Smooth muscle cell of trachea (primary cell): ENCODE measurements at places on chromosomes 12 and 14. TPM values are rescaled to one million over a fixed set of nuclear protein-coding genes. Genes with fewer than 3 reads are reported as not detected.

Gene CLEC6A
- total RNA-seq: not detected in 2 replicates

Gene SLC7A8
- total RNA-seq: 14.7 and 24.8 TPM in 2 replicates

Gene AP4S1
- 7.0 and 10.1 TPM in 2 replicates for total RNA-seq

Gene ANO4
- total RNA-seq: 0.44 and 1.3 TPM in 2 replicates

Gene AJUBA
- total RNA-seq: 17.0 and 47.6 TPM in 2 replicates

Gene REM2
- 0.17 and 0.29 TPM in 2 replicates for total RNA-seq

Gene SMIM41
- total RNA-seq: 4.5 and 4.8 TPM in 2 replicates

Gene KRT80
- 0.44 TPM in 1 of 2 replicates, not detected in the other for total RNA-seq

Gene TMEM121
- total RNA-seq: 6.3 and 13.2 TPM in 2 replicates

Gene DEGS2
- total RNA-seq: under 0.01 and 1.5 TPM in 2 replicates

Gene MYH6
- total RNA-seq: not detected in 2 replicates

Gene LRRC9
- total RNA-seq: not detected in 2 replicates

Gene ZDHHC22
- total RNA-seq: not detected in 2 replicates

Gene PGF
- total RNA-seq: 14.8 and 22.5 TPM in 2 replicates

Gene OR6C4
- total RNA-seq: not detected in 2 replicates

Gene SALL2
- 4.2 and 6.0 TPM in 2 replicates for total RNA-seq

Gene MGST1
- total RNA-seq: 123 and 160 TPM in 2 replicates

Gene REP15
- total RNA-seq: 0.83 and 1.3 TPM in 2 replicates

Gene CGRRF1
- 12.9 and 17.7 TPM in 2 replicates for total RNA-seq

Gene ATL1
- total RNA-seq: 10.3 and 13.8 TPM in 2 replicates

Gene MAP3K9
- 0.15 and 0.17 TPM in 2 replicates for total RNA-seq

Gene PTGER2
- 26.3 and 34.5 TPM in 2 replicates for total RNA-seq

Gene FGD4
- 13.1 and 19.2 TPM in 2 replicates for total RNA-seq

Gene PRKCH
- 6.5 and 7.9 TPM in 2 replicates for total RNA-seq

Gene NUAK1
- total RNA-seq: 3.2 and 4.5 TPM in 2 replicates

Gene PRPH
- 0.66 and 2.6 TPM in 2 replicates for total RNA-seq

Gene FOS
- total RNA-seq: 7.0 and 8.3 TPM in 2 replicates

Gene FAM186B
- total RNA-seq: 0.29 and 0.99 TPM in 2 replicates

Gene MANSC4
- total RNA-seq: not detected in 2 replicates

Gene TEP1
- 23.7 and 25.5 TPM in 2 replicates for total RNA-seq

Gene MIP
- total RNA-seq: not detected in 2 replicates

Gene GPRC5A
- 3.1 and 10.3 TPM in 2 replicates for total RNA-seq

Gene FZD10
- total RNA-seq: not detected in 2 replicates

Gene SSTR1
- total RNA-seq: 0.87 and 1.2 TPM in 2 replicates

Gene NCOR2
- total RNA-seq: 44.8 and 50.3 TPM in 2 replicates

Gene CARMIL3
- 0.15 and 0.33 TPM in 2 replicates for total RNA-seq

Gene KRT72
- total RNA-seq: not detected in 2 replicates

Gene KRT73
- total RNA-seq: not detected in 2 replicates

Gene TPPP2
- under 0.01 TPM in 1 of 2 replicates, not detected in the other for total RNA-seq

Gene RNFT2
- 2.0 and 7.0 TPM in 2 replicates for total RNA-seq

Gene ZNF891
- total RNA-seq: 1.2 and 1.7 TPM in 2 replicates
